ENCODE measurements at places on chromosomes 1 and 21.

DNA sequence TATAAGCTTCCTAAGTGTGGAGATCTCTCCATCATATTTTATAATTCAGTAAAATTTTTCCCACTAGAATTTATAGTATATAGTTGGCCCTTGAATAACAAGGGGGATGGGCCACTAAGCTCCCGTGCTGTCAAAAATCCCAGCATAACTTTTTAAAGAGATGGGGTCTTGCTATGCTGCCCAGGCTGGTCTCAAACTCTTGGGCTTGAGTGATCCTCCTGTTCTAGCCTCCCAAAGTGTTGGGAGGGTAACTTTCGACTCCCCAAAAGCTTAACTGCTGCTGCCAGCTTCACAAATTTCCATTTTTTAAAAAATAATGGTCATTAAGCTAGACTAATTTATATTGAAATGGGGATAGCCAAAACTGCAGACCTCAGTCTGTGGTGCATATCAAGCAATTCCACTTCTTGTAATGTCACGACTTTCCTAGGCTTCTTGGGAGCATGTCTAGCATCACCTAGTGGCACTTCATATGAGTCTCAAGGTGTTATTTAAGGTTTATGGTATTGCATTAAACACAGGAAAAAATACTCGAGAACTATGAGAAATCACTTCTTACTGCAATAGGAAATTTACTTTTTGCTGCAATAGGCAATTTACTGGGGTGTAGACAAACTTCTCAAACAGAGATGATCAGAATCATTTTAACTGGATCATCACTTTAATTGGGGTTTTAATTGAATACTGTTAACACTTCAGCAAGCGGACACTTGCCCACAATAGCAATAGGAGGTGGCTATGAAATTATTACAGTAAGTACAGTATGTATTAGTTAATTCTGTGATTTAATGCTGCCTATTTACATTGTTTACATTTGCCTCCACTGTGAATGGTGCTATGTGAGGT is 19.3 kb upstream of the ACTA1 start:
- no peak for DNase-seq

DNA sequence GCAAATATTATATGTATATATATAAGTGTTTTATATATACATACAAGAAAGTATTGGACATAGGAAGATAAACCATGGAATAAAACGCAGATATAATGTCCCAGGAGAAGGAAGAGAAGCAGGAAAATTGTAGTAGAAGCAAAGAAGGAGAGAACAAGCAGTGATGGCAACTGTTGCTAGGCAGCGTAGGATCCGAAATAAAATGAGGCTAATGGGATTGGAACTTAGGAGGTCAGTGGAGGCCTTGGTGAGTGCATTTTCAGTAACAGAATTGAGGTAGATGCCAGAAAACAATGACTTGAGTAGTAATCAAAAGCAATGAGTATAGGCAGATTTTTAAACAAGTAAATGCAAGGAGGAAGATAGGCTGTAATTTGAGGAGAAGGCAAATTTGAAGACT is 265.8 kb downstream of the LRRC7 start:
- no peak for DNase-seq

- DNase-seq, result no peak
Observed at GRCh38 chr1:105730701-105731100, 1325.8 kb upstream of the PRMT6 start.

- DNase-seq, result no peak
Observed at GRCh38 chr1:30756545-30757351, 826 bp downstream of the LAPTM5 start.

- DNase-seq, result no peak
Observed at GRCh38 chr1:31875636-31876236, 59.9 kb upstream of the SPOCD1 start.

DNA sequence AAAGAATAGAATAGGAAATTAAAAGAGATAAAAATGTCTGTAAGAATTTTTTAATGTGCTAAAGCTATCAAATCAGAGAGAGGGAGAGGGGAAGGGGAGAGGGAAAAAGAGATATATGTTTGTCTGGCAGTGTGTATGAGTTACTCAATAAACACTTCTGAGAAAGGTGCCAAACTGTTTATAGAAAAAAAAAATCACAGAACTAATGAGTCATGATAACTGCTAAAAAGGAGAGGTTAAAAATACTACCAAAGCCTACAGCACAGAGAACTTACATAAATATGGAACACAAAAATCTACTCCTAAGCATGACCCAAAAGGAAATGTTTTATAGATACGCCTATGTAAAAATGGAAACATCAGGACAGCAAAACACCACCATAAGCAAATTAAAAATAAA is 45.4 kb downstream of the SELENOF start:
- no peak for DNase-seq

- no peak for DNase-seq
Observed at GRCh38 chr1:245205396-245205795, 50.6 kb downstream of the KIF26B start.

- no peak for DNase-seq
Observed at GRCh38 chr1:4797016-4797410, 142.6 kb downstream of the AJAP1 start.

DNA sequence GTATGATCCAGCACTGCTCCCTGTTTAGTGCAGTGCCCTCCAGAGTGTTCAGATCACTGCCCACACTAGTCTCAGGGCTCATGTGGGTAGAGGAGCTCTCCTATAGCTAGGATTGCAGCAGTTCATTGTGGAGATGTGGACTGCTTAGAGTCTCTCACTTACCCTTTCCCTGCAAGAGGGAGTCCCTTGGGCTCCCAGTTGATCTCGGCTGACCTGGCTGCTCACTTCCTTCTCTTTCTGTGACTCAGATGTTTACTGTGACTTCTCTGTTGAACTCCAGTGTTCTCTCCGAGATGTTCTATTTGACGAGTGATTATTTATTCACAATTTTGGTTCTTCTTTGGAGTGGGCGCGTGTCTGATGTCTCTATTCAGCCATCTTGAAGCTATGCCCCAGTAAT is 141.9 kb downstream of the PTBP2 start:
- DNase-seq, result no peak

- DNase-seq, result no peak
Observed at GRCh38 chr1:104125266-104125665, 375.6 kb downstream of the AMY1C start.

DNA sequence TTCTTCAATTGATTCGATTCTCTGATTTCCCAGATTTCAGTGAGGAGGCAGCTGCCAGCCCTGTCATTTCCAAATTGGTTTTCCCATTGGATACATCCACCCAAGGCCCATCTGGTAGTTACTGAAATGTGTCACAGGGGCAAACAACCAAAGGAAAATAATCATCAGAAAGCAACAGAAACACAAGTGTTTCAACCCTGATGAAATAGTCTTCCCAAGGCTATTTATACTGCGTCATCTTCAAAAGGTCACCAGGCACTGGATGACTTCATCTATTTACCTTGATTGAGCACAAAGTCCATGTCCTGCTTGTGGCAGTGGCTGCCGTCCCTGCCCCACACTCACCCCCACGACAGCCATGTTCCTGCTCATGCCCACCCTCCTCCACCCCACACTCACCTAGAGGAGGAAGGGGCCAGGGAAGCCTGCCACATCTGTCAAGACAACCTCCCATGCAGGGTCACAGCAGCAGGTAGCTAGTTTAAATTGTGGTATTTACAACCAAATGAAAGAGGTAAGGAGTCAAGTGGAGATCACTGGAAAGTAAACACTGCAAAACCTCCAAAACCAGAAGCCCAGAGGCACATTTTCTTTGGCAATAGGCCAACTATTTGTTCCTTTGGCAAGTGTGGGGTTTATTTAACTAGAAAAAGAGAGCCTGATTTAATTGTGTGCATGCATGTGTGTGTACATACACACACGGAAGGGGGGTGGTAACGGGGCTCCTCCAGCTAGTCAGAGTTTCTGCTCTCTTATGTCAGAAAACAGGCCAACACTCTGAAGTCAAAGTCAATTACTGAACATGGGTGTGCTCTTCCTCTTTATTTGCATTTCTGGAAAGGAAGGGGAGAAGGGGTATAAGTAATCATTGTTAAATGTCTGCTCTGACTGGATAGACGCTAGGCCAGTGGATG is 49.5 kb upstream of the RAB4A start:
- DNase-seq, result no peak

- DNase-seq, result no peak
Observed at GRCh38 chr1:121544500-121544899, 359.7 kb downstream of the SRGAP2C start.

DNA sequence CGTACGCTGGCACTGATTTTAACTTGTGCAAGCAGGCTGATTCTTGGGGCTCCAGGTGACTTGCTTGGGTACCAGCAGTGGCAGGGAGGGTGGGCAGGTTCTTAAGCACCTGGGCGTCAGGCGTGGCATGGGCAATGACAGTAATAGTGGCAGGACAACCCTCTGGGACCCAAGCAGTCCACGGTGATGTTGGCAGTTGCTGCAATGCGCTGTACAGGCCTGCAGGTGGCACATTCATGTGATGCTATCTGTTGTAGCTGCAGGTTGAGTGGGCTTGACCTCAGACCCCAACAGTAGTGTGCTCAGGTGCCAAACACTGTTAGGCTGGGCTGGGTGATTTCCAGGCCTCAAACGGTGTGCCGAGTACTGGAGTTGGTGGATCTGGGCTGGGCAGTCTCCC is 10.2 kb upstream of the OR10J4 start:
- no peak for DNase-seq

- no peak for DNase-seq
Observed at GRCh38 chr1:53089478-53090226, 27.6 kb downstream of the PODN start.

GRCh38 chr1:157154291-157154690 is 16.1 kb upstream of the ETV3 start:
- DNase-seq, result no peak

- no peak for DNase-seq
Observed at GRCh38 chr1:65946960-65947359, 154.3 kb downstream of the PDE4B start.

DNA sequence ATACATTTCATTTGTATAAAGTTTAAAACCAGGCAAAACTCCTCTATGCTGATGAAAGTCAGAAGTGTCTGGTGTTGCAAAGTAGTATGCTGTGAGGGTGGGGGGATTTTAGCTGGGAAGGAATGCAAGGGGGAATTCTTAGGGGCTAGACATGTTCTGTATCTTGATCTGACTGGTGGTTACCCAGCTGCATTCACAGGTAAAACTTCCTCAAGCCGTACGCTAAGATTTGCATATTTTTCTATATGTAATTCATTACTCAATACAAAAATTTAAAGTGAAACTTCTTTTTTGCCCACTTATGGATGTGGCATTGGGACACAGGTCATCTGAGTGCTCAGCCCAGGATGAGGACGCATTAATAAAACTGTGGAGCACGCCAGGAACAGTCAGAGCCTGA is 323.3 kb downstream of the PAPPA2 start:
- no peak for DNase-seq

- DNase-seq, result no peak
Observed at GRCh38 chr21:16570856-16571255, 841.1 kb downstream of the USP25 start.

- DNase-seq, result no peak
Observed at GRCh38 chr1:244409701-244410100, 42.0 kb downstream of the ADSS2 start.

DNA sequence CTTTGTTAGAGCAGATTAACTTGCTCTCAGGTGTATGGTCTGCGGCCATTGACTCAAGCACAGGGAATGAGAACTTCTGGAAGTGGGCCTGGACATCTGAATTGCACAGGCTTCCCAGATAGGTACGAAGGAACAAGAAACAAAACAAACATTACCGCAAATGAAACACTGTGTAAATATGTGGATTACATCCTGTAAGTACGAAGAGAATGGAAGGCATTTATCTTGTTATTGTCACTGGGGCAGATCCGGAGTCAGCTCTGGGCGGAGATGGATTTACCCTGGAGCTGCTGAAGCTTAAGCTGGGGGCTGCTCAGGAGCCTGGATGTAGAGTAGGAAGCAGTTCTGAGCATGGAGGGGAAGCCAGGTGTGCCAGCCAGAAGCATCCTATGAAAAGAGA is 6.8 kb downstream of the HES2 start:
- DNase-seq, result no peak

- DNase-seq, result no peak
Observed at GRCh38 chr1:20383631-20384030, 93.0 kb downstream of the VWA5B1 start.

DNA sequence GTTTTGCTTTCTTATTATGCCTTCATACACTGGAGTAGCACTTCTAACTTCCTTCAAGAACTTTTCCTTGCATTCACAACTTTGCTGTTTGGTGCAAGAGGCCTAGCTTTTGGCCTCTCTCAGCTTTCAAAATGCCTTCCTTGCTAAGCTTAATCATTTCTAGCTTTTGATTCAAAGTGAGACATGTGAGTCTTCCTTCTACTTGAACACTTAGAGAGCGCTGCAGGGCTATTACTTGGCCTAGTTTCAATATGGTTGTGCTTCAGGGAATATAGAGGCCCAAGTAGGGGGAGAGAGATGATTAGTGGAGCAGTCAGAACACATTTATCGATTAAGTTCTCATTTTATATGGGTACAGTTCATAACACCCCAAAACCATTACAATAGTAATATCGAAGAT is 12.4 kb downstream of the ANGEL2 start:
- no peak for DNase-seq

GRCh38 chr1:7703321-7704213 is 67.5 kb upstream of the VAMP3 start:
- no peak for DNase-seq

DNA sequence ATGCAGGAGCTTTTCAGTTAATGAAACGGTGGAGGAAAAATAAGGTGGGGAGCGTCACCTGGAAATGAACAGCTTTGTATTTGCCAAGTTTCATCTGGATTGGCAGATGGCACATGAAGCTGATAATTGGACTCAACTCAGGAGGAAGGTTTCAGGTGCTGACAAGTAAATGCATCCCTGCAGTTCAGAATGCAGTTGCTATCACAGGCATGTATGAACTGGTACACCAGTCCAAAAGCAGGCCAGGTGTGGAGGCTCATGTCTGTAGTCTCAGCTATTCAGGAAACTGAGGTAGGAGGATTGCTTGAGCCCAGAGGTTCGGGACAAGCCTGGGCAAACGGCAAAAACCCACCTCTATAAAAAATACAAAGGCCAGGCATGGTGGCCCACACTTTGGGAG is 15.5 kb downstream of the DEGS1 start:
- DNase-seq, result no peak

- no peak for DNase-seq
Observed at GRCh38 chr1:228062812-228063211, 19.7 kb upstream of the ARF1 start.

- no peak for DNase-seq
Observed at GRCh38 chr1:194118086-194118485, 931.7 kb upstream of the B3GALT2 start.

GRCh38 chr1:201024625-201024998 is 1.1 kb upstream of the KIF21B start:
- DNase-seq, result no peak

- no peak for DNase-seq
Observed at GRCh38 chr1:20494609-20495311, 8.8 kb upstream of the CAMK2N1 start.

GRCh38 chr1:39720094-39720999 is 18.3 kb upstream of the PPIE start:
- DNase-seq, result no peak

DNA sequence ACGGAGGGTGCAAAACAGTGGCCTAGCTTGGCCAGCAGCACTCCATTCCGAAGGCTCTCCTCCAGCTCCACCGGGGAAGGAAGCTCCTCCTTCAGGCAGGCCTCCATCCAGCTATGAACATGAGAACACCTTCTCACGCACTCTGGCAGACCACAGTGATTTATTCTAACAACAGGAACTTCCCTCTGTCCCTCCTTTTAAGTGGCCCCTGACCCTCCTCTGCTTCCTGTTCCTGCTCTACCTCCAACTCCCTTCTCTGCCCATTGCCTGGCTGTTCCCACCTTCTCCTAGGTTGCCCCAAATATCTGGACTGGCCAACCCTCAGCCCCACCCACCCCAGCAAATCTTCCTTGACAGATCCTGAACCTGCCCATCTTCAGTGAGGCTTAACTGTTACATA is 5.9 kb downstream of the IQGAP3 start:
- no peak for DNase-seq

All from NCI-H187 (cell line).